Activated naive CD8-positive, alpha-beta T cell treated with anti-CD3 and anti-CD28 coated beads for 36 hours (primary cell): ENCODE measurements at places on chromosomes 5 and 9.

GRCh38 chr9:136899196-136899595, 12.9 kb downstream of the TRAF2 start:
- no peak for DNase-seq

- DNase-seq = no peak
These were observed 38.2 kb downstream of the PAPPA start for GRCh38 chr9:116191576-116192415.

- DNase-seq = no peak
These were observed 236.3 kb downstream of the MCTP1 start for GRCh38 chr5:95048628-95049027.

DNA sequence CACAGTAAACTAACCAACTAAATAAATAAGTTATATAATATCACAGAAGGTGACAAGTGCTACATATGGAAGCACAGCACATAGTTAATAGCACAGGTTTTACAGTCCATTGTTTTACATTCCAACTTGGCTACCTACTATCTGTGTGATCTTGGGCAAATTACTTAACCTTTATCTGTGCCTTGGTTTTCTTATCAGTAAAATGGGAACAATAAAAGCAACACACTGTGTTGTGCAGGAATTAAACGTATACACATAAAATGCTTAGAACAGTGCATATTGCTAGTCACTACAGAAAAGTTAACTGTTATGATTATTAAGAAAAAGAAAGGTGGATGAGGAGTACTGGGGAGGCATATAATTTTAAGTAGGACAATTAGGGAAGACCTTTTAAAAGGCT, 42.8 kb upstream of the GOLGA1 start:
- no peak for DNase-seq

DNA sequence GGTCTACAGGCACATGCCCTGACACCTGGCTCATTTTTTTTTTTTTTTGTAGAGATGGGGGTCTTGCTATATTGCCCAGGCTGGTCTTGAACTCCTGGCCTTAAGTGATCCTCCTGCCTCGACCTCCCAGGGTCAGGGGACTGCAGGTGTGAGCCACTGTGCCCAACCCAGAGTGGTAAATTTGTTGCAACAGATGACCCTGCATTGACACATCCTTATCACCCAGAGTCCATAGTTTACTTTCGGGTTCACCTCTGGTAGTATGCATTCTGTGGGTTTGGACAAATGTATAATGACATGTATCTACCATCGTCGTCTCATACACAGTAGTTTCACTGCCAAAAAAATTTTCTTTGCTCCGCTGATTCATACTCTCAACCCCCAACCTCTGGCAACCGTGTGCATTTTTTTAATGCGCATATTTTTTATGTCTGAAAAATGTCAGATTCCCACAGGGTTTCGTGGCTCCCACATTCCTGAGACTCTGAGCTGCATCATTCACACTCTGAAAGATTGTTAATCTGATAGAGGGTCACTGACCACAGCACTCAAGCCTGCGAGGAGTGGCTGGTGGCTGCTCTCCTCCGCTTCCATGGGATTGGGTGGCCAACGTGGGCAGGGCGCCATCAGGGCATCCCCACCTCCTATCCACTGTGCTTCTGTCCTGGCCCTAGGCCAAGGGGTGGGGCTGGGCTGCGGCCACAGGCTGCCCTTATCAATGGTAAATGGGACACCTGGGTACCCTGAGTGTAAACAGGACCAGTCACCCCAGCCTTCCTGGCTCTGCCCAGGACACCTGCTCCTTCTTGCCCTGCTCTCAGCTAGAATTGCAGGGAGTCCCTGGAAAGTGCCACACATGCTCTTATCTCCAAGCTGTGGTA, 9.6 kb downstream of the NDST1 start:
- no peak for DNase-seq

DNA sequence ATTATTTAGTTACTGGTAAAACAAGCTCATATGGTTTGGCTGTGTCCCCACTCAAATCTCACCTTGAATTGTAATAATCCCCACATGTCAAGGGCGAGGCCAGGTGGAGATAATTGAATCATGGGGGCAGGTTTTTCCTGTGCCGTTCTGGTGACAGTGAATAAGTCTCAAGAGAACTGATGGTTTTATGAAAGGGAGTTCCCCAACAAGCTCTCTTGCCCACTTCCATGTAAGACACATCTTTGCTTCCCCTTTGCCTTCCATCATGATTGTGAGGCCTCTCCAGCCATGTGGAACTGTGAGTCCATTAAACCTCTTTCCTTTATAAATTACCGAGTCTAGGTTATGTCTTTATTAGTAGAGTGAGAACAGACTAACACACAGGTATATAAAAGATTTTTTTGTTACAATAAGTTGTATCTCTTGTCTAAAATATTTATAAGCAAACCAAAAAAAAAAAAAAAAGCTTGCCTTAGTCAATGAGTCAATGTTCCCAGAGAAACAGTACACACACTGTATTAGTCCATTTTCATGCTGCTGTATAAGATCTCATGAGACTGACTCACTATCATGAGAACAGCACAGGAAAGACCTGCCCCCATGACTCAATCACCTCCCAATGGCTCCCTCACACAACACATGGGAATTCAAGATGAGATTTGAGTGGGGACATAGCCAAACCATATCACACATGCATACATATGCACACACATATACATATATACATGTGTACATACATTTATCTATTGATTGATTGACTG, 138.3 kb downstream of the BASP1 start:
- DNase-seq = no peak
